NCI-H1105 treated with DMSO at 0.1 percent for 48 hours (cell line): ENCODE measurements at places on chromosomes 6 and 20.

DNA sequence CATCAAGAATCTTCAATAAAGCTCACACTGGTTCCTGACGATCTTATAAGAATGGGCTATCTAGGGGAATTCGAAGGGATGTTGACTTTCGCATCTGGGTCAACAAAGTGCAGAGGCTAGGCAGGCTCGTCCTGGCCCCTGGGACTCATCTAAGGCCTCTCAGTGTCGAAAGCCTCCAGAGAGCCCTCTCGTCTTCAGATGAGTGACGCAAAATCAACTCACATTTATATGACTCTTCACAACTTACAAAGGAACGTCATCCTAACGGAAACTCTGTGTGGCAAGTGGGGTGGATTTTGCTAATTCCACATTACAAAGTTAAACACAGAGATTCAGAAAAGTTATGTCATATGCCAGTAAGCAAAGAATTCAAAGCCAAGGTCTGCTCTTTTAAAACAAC lies 270.5 kb upstream of the EXOC2 start:
- no peak for DNase-seq

GRCh38 chr6:1510239-1510638 lies 99.5 kb upstream of the FOXC1 start:
- no peak for DNase-seq

DNA sequence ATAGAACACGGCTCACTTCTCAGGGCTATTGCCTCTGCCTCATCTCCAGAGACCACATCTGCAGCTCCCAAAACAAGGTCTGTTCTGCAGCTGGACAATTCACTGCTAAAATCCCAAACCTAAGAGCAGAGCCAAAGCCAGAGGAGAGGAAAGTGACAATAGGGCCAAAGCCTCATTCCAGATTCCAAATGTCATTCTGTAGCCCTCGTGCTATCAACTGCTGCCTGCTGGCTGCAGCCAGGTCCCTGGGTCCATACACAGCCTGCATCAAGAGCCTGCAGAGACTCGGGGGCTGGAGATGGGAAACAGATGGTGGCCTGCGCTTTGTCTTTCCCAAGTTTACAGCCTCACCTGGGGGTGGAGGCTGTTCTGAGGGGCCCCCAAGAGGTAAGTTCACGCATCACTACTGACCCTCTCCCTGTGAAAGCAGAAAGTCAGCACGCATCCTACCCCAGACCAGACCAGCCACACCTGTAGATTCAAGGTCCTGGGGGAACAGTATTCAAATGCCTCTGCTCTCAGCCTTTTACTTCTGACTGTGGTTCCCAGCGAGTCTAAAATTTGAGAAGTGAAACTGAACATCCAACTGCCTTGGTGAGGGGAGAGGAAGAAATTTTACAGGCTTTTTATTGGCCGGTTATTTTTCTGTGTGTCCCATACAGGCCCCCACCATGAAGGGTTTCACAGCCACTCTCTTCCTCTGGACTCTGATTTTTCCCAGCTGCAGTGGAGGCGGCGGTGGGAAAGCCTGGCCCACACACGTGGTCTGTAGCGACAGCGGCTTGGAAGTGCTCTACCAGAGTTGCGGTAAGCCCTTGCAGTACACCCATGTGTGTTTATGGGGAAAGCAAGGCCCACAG lies at the start of gene LY86:
LY86 (plus strand) TSS at position 657 of the 860 bp plus-strand sequence; CDS start at position 672, 15 bp downstream.
- no peak for DNase-seq

GRCh38 chr20:52294106-52294628 lies 102.6 kb upstream of the ZFP64 start:
- no peak for DNase-seq

- DNase-seq: no peak
Observed at GRCh38 chr6:30530014-30530413, 26.3 kb downstream of the GNL1 start.

DNA sequence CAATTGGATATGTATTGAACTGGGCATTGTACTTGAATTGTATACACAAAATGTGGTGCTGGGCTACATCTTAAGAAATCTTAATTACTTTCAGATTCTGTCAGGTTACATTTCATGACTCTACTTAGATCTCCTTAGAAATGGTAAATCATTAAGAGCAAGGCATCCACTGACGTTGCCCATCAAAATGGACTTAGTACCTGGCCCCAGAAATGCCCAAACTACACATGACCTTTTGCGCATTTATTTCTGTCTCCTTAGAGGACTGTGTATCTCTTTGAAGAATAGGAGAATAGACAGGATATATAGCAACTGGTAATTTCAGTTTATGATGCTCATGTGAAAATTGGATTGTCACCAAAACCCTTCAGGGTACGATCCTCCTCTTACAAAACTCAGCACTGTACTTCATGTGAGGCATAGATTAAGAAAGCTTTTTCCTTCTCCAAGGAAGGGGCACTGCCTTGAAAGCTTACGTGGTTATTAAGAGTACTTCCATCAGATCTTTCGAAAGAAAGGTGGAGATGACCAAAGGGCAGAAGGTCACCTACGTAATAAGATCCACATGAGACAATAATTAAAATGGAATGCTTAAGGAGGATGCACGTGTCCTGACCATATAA lies 61.4 kb upstream of the BMP2 start:
- DNase-seq: no peak

- no peak for DNase-seq
Observed at GRCh38 chr6:19635728-19636127, 201.4 kb upstream of the ID4 start.

GRCh38 chr6:105401247-105402089 lies 1.4 kb downstream of the PREP start:
- DNase-seq: no peak

- no peak for DNase-seq
Observed at GRCh38 chr20:46705378-46705729, 4.1 kb upstream of the SLC2A10 start.

GRCh38 chr20:573414-574296 lies 30.1 kb upstream of the CSNK2A1 start:
- DNase-seq: no peak

DNA sequence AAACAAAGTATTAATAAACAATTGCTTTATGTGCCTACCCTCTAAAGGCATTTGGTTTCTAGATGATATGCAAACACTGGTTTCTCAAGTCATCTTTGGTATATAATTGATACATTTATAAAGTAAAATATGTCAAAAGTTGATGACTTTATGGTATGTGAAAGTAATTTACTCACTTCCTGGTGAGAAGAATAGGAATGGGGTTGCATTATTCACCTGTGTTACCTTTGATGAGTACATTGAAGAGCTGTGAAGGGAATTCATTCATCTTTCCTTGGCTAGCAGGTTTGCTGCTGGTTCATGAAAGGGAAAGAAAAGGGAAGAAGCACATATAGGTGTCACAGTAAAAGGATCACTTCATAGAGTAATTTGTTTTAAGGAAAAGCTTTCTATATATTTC lies 20.4 kb downstream of the RNF217 start:
- no peak for DNase-seq

DNA sequence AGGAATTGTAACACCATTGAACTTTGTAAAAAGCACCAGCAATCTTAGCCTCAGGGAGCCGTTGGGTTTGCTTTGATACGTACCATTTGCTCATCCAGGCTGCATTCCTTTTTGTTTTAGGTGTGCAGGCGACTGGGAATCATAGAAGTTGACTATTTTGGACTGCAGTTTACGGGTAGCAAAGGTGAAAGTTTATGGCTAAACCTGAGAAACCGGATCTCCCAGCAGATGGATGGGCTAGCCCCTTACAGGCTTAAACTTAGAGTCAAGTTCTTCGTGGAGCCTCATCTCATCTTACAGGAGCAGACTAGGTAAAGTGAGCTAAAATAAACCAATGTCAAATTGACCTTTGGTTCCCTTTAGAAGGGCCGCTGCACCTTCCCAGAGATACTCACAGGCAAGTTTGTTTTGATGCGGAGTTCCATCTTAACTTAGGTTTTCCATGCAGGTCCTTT lies 1.6 kb downstream of the MYLIP start:
- DNase-seq: peak; percentile 78

GRCh38 chr20:38723017-38723847 lies 1.1 kb upstream of the SLC32A1 start:
- DNase-seq: peak; percentile 34
